ENCODE measurements at places on chromosomes 5 and 9.
A peak's percentile ranks its signal among the peaks of the same experiment; 100 is the strongest.

GRCh38 chr5:139755892-139756671 is 39.5 kb upstream of the PSD2 start:
- DNase-seq = peak; percentile 47

DNA sequence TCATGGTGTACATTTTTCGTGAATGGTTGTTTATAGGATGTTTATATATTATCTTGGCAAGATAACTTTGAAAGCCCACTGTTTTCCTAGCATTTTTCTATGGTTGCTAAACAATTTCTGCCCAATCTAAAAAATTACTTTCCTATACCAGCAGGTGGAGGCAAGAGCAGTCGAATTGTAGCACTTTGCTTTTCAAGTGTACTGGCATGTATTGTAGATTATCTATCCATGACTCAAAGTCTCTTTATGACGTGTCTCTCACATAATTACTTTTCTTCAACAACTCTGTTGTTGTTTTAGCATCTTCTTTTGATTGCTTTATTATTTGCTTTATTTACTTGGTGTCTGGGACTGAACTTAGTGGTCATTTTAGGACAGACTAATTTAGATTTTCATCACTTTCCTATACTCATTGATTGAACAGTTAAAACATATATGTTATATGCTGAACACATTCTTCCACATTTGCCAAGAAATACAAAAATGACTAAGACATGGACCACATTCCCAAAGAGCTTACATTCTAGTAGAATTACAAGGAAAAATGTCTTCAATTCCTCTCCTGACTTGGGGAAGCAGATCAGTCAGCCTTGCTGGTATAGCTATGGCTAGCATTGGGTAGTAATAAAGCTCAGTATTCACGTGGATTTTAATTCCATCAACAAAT is 20.7 kb downstream of the NLN start:
- DNase-seq = no peak

GRCh38 chr5:167254132-167254531 is 1037.3 kb upstream of the WWC1 start:
- no peak for DNase-seq

DNA sequence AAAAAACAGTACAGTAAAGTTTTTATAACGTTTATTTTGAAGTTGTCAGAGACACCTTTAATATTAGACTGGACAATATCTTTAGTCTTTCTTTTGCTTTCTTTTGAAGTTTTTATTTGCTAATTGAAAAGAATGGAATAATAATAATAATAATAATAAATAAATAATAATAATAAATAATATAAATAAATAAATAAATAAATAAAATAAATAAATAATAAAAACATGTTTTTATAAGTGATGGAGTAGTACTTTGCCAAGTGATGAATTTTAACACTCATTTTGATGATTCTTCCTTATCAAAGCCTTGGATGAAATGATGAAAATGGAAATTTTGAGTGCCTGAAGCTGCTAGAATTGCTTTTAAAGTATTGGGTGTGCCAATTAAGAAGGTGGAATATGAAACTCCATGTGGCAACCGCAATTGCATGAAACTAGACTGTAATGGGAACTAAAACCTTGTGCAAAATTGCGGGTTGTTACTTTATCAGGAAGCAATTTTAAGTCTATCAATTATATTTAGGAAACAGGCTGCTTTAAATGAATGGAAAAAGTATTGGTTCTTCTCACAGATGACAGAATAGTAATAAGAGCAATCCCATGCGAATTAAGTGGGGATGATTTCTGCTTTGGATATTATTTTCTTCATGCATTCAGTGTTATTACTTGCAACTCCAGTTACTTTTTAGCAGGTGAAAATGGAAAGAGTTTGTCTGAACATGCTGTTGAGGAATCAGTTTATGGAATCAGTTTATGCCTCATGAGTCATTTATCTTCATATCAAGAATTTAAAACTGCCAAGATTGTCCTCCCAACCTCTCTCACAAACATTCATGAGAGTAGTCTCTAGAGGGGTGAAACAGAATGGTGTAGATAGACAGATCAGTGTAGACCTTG is 4.6 kb downstream of the ANXA1 start:
- DNase-seq = no peak

DNA sequence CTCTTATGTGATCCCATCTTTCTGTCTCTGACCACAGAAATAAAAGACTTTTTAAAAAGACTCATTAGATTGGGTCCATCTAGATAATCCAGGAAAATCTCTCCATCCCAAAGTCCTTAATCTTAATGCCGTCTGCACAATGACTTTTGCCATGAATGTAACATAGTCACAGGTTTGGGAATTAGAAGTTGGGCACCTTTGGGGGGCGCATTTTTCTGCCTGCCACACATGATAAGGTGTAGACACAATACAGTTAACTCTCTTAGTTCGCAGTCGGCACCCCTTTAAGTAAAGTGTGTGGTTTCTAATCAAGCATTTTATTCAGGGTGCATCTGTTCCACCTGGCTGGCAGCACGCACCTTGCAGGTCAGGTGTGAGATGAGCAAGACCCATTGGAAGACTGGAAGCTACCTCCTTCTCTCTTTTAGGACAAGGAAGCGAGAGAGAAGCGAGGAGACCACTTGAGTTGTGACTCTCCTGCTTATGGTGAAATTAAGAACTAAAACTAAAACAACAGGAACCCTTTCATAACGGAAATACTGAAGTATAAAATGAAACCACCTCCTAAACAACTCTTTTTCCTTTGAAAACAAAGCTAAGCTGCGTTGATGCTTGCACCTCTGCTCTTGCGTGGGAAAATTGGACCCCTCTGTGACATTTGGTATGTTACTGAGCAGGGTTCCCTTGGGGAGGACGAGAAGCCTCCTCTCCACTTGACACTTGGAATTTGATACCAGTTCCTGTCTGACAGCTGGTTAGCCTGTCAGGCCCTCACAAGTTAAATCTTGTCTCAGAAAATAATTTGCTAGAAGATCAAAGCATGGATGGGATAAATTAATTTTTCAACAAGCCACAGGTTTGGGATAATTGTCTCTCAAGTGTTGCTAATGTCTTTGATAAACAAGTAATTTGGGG is 304.6 kb upstream of the DMRT1 start:
- DNase-seq = no peak

- DNase-seq = no peak
These were observed 173.7 kb upstream of the SLC12A2 start for GRCh38 chr5:127909821-127910220.

GRCh38 chr9:87120610-87121009 is 173.3 kb upstream of the GAS1 start:
- DNase-seq = no peak

DNA sequence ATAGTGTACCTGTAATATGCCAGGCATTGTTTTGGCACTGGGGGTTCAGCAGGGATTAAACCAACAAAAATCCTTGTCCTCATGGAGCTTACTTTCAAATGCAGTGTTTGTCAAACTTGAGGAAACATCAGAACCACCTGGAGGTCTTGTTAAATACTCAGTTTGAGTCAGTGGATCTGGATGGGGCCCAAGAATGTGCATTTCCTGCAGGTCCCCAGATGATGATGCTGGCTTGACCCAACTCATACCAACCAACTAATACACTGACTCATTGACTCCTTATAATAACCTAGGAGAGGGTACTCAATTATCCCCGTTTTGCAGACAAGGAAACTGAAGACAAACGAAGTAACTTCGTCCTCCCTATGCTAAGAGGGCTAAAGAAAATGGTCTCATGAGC is 11.3 kb downstream of the WWC1 start:
- DNase-seq = no peak

DNA sequence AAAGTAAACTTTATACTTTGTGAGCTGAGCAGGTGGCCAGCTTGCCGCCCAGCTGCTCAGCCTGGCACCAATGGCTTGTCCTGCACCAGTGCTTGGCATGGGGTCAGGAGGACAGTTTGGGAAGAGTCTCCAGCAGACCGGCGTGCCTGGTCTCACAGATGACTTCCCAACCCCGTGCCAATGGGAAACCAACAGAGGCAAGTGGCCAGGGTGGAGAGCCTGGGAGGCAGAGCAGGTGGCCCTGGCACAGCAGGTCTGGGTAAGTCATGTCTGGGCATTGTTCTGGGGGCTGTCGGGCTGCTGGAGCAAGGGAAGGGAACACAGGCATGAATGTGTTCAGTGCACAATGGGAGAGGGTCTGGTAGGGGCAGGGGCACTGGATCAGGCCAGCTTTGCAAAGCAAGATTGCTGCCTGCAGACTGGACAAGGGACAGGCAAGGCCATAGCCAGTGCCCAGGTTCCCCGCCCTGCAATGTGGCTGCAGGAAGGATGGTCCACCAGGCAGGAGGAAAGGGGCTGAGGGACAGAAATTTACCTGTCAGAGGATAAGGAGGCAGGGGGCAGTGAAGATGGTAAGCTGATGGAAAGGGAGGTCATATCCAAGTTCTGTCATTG is 76.2 kb upstream of the ALDH1B1 start:
- no peak for DNase-seq

DNA sequence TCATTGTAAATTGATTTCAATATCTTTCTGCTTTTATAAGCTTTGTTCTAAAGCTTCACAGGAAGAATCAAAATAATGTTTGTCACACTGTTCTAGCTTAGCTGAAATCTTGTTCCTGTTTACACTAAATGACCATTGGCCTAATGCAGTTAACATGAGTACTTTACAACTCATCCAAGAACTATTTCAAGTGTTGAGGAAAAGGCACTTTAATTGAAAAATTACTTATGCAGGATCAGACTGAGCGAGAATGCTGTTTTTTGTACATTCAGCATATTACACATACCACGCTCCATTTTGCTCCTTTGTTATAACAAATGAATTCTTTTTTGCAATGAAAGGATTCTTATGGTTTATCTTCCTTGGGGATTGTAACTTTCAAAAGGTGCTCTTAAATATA is 22.4 kb upstream of the SMIM15 start:
- no peak for DNase-seq

- DNase-seq = no peak
These were observed 46.3 kb downstream of the NNT start for GRCh38 chr5:43649256-43649655.

GRCh38 chr9:113715086-113715485 is 161.0 kb upstream of the ZNF618 start:
- no peak for DNase-seq

GRCh38 chr5:6590581-6590980 is 42.3 kb downstream of the NSUN2 start:
- DNase-seq = no peak

- DNase-seq = no peak
These were observed 52.1 kb upstream of the ERBIN start for GRCh38 chr5:65874241-65874640.

DNA sequence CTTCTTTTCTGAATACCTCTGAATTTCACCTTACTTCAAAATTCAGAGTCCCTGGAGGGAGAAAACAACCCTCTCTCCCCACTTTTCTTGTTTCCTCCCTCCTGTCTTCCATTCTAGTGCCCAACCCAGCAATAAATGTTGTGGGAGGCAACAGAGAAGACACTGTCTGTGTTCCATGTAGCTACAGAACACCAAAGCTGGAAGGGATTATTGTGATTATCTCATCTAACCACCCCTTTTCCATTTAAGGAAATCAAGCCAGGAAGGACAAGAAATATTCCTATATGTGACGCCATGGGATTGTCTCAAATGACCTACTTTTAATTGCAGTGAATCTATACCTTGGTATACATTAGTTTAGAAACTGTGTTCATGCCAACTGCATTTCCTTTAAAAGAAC is 476.6 kb upstream of the TNC start:
- DNase-seq = no peak

GRCh38 chr9:136538599-136539426 is 7.0 kb downstream of the NOTCH1 start:
- DNase-seq = peak; percentile 46

DNA sequence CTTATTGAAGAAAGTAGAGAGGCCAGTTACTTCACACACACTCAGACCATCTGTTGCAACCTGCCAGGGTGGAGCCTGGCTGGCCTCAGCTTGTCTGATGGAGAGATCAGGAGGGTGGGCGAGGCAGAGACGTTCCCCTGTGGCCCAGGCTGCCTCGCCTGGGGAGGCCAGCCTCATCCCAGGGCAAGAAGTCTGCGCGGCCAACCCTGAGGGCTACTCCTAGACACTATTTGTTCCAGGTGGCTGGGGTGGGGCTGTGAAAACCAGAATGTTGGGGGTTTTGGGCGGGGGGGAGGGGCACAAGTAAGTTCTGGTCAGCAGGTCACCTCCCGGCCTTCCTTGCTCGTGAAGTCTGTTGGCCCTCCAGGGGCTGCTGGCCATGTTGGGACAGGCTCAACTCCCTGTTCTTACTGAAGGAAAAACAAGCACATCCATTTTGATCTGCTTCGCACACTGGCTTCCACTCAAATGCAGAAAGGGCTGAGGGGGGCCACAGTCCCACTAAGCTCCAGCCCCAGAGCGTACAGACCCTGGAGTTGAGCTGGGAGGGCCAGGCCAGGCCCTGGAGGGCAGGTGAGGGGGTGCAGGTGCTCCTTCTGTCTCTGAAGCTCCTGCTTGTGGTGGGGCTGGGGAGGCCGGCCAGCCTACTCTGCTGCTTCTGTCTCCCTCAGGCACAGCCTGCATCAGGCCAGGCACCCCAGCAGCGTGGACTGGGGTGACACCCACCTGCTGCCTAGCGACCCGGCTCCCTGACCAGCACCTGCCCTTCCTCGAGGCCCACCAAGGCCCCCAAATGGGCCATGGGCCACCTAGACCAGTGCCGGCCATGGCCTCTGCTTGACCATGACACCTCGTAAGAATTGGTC is 46.6 kb downstream of the SECISBP2 start:
- no peak for DNase-seq

DNA sequence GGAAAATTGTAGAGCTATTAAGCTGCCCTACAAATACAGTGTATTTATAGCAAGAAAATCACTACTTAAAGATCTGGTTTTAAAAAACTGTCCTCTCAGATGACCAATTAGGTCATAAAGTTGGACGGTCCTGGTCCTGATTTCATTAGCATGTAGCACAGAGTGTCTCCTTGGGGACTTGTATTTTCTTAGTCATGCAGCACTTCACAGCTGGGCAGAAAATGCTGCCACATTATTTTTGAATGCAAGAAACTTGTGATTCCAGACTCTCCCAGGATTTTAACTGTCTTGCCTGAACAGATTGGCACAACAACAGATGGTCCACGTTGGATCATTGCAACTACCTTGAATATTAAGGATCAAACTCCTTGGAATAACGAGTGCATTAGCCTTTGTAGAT is 348.1 kb upstream of the SGCD start:
- DNase-seq = no peak

DNA sequence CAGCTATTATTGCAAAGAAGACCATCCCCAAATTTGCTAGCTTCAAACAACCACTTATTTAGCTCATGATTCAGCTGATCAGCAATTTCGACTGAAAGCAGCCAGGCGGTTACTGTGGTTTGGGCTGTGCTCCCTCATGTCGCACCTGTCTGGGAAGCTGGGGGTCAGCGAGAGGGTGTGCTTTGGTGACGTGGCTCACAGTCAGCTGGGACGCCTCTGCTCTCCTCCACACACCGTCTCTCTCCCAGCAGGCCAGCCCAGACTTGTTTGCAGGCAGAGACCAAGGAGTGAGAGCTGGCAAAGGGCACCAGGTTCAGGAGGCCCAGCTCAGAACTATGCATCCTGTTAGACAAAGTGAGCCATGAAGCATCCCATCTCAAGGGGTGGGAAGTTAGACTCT is 140.9 kb downstream of the SYK start:
- peak; percentile 5 for DNase-seq

- no peak for DNase-seq
These were observed 81.4 kb downstream of the ZNF622 start for GRCh38 chr5:16384222-16384621.
